ENCODE measurements at places on chromosomes 5 and 9.

DNA sequence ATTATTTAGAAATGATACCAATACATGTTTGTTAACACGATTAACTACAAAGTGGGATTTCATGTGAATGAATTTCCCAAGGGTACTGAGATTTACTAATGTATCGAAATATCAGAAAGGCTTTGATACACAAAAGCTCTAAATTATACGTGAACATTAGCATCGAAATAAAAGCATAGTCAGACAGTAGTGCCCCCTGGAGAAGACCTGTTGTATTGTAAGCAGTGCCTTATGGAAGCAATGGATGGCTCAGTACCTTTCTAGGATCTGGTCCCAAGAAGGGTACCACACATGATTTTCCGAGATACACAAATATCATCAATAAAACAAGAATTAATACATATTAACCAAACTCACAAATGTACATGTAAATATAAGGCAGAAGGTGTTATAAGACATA lies 153.8 kb downstream of the CDH12 start:
- DNase-seq = no peak

GRCh38 chr5:136249678-136250266 lies 56.8 kb upstream of the SMIM32 start:
- DNase-seq = peak; percentile 37

DNA sequence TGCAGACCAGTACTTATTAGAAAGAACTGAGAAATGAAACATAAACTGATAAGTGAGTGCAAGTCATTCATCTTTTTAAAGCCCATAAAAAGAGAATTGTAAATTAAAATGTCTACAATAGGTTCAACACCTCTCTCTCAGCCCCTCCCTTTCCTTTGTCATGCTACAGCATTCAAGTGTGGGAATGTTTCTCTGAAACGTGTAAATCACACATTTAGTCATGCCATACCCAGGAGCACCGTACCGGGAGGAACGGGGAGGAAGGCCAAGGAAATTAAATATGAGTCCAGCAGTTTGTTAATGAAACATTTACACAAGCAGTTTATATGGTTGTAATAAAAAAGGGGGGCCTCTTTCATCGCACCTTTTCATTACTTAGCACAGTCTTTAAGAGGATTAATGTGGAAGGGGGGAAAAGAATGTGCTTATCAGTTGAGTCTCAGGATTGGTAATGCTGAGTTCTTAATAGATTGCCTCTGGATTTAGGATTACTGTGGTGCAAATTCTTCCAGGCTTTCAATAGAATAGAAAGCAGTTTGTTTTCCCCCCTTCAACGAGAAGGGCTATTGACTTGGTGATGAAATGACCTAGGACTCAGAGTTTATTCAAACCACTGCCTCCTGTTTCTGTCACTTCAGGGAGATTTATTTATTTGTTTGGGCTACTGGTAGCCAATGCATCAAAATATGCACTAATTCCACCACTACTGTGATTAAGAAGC lies 176.0 kb upstream of the ZNF608 start:
- no peak for DNase-seq

GRCh38 chr9:119280740-119281485 lies 88.3 kb downstream of the BRINP1 start:
- DNase-seq = no peak

DNA sequence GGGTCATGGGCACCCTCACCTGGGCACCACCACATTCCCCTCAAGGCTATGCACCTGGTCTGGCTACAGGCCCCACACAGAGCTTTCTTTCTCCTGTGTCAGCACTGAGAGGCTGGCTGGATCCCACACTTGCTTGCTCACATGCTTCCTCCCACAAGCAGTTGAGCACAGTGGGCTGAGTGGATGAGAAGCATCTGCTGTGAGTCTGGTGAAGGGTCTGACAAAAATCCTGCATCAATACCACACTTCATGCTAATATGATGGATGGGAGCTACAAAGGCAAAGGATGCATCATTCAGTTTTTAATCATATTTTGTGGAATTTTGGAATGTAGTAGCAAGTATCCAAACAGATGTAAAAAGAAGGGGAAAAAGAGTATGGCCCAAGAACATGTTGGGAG lies 830.8 kb upstream of the PTPRD start:
- DNase-seq = no peak

- no peak for DNase-seq
Observed at GRCh38 chr5:127985811-127986325, 97.7 kb upstream of the SLC12A2 start.

DNA sequence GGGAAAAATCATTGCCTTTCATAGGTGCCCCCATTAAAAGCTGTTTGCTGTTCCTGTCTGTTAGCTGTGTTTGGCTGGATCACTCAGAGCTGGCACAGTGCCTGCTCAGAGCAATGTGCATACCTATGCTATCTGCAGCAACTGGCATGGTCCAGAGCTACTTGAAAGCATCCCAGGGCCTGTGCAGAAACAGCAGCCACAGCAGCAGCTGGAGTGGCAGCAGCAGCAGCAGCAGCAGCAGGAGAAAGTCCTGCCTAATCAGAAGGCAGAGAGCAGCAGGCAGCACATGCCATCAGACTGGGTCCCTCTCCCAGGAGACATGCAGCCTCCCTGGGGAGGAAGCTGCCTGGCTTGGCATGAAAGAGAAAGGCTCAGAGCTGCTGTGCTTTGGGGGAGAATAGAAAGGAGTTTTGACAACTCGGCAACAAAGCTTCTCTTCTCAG lies 243.8 kb upstream of the WWC1 start:
- no peak for DNase-seq

GRCh38 chr9:27436234-27436633 lies 87.9 kb upstream of the IFNK start:
- no peak for DNase-seq

GRCh38 chr9:81718244-81718643 lies 28.9 kb upstream of the TLE1 start:
- no peak for DNase-seq

GRCh38 chr5:79811904-79812303 lies 122.3 kb downstream of the CMYA5 start:
- DNase-seq = no peak

DNA sequence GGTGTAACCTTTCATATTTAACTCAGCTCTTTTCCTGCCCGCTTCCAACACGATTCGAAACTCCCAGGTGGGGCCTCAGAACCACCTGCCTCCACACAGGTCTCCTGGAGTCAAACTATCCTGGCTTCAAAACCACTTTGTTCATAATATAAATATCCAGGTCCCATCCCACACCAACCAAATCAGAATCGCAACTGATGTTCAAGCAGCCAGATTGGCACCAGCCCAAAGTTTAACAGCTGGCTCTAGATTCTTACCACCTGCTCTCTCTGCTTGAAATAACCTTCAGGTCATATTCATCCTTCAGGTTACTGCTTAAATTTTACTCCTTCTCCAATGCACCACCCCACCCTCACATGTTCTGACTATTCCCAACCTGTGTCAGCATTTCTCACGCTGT lies 231.4 kb upstream of the TRPM3 start:
- no peak for DNase-seq

DNA sequence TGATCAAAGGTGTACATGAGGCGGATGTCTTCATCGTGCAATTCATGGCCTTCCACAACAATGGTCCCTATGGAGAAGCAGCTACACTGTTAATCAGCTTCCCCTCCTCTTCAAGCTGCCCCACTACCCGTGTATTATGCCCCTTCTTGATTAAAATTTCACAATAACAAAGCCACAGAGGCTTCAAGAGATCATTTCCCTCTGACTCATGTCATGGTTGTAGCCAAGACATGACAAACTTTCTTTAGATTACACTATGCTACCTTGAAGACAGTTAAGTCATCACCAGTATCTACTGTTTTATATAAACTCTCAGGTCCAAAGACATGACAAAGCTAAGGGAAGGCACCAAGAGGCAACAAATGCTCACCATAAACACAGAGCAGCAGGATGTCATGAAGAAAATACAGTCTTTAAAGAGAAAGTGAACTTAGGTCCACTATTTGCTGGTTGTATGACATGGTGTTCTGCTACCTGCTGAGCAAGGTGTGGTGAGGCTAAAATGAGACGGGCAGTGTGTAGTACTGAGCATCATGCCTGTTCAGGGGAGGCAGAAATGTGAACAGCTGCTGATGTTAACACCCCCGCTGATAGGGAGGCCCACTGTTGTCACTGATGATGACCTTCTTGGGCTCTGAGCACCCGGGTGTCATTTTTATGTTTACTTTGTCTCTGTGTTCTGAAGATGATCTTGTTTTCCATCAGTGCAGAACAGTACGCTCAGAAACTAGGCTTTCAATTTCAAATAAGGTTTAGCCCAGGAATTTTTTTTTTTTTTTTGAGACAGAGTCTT lies 48.3 kb downstream of the IARS1 start:
- no peak for DNase-seq

GRCh38 chr9:17082343-17083064 lies 52.3 kb upstream of the CNTLN start:
- no peak for DNase-seq

- DNase-seq = no peak
Observed at GRCh38 chr9:93065135-93065720, 6.7 kb downstream of the SUSD3 start.

DNA sequence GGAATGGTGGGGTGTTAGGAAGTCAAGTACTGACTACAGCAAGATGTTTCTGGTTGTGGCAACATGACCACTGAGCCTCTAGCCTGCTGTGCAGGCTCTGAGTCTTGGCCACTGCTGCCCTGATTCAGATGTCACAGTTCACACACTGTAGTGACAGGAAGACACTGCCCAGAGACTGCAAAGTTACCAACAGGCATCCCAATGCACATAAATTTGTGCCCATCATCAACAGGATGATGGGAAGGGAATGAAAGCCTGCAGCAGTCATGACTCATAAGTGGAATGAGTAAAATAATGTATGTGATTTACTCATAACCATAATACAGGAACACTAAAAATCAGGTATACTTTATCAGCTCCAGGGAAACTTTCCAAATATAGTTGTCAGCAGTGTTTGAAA lies 251.6 kb upstream of the HAPLN1 start:
- no peak for DNase-seq

DNA sequence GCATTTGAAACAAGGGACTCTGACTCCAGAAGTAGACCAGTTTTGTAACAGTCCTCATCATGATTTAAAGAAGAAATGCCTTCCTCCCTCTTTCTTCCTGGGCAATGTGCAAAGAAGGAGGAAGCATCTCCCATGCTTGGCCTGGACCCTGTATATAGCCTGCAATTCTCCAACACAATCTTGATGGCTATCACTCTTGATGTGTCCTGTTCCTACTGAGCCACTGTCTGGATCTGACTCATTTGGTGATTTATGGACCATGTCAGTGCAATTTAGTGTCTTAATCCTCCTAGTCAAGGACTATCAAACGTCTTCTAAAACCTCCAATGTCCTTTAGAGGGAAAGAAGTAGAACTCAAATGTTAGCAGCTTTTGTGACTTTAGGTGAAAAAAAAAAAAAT lies 697.3 kb downstream of the TLR4 start:
- DNase-seq = no peak

GRCh38 chr9:115015018-115015635 lies 84.7 kb upstream of the TNFSF8 start:
- peak; percentile 51 for DNase-seq

- no peak for DNase-seq
Observed at GRCh38 chr5:2164586-2164985, 281.9 kb upstream of the IRX4 start.

DNA sequence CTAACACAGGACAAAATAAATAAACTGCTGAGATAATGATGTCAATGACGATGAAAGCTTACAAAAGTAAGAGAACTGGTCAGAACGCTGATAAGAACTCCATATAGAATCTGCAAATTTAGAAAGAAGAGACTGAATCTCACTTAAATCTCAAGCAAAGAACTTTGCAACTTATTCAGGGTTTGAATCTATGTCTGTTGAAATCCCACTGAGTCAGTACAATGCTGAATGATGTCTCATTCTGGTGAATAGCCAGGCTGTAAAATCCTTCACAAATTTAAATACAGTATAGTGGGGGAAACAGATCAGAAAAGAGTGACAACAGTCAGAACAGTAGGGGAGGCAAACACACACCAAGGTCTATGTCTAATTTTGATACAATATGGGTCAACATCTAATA lies 38.9 kb upstream of the NR3C1 start:
- no peak for DNase-seq

All from suppressor macrophage treated with lipopolysaccharide for 4 hours (primary cell).